ENCODE measurements at places on chromosomes 7 and 10.

- peaks cover 11% of the 10 kb centered on the region for H3K4me1 ChIP-seq
- H3K4me3 ChIP-seq = no peak overlapping the region
- no peak for DNase-seq
- no peaks in the 10 kb centered on the region for H3K36me3 ChIP-seq
- H3K27ac ChIP-seq = no peak overlapping the region
Measured at GRCh38 chr7:16741676-16742075, 11.9 kb upstream of the TSPAN13 start.

- no peak overlapping the region for H3K27ac ChIP-seq
- DNase-seq = peak; percentile 3
- H3K36me3 ChIP-seq = no peaks in the 10 kb centered on the region
- no peak overlapping the region for H3K4me3 ChIP-seq
- peaks cover 2% of the 10 kb centered on the region for H3K27me3 ChIP-seq
Measured at GRCh38 chr7:51428217-51428887, 111.7 kb upstream of the COBL start.

GRCh38 chr7:145431834-145432233, 596.0 kb upstream of the TPK1 start:
- DNase-seq = no peak
- no peaks in the 10 kb centered on the region for H3K36me3 ChIP-seq
- no peaks in the 10 kb centered on the region for H3K4me1 ChIP-seq
- no peak overlapping the region for H3K4me3 ChIP-seq
- H3K27ac ChIP-seq = no peak overlapping the region

- H3K27me3 ChIP-seq = no peaks in the 10 kb centered on the region
- H3K27ac ChIP-seq = peak overlapping the region; percentile 81
- peaks cover 17% of the 10 kb centered on the region for H3K36me3 ChIP-seq
- H3K4me1 ChIP-seq = peaks cover 30% of the 10 kb centered on the region
- peak; percentile 47 for DNase-seq
- H3K4me3 ChIP-seq = peak overlapping the region; percentile 92
Measured at GRCh38 chr10:22713853-22714478, 412 bp downstream of the PIP4K2A start.

GRCh38 chr10:3034616-3035015, 32.7 kb upstream of the PFKP start:
- H3K4me3 ChIP-seq = no peak overlapping the region
- H3K36me3 ChIP-seq = no peaks in the 10 kb centered on the region
- H3K27ac ChIP-seq = no peak overlapping the region

- H3K4me1 ChIP-seq = no peaks in the 10 kb centered on the region
- peaks cover 33% of the 10 kb centered on the region for H3K27me3 ChIP-seq
- no peak overlapping the region for H3K4me3 ChIP-seq
Measured at GRCh38 chr10:120012566-120012965, 120.0 kb downstream of the SEC23IP start.

DNA sequence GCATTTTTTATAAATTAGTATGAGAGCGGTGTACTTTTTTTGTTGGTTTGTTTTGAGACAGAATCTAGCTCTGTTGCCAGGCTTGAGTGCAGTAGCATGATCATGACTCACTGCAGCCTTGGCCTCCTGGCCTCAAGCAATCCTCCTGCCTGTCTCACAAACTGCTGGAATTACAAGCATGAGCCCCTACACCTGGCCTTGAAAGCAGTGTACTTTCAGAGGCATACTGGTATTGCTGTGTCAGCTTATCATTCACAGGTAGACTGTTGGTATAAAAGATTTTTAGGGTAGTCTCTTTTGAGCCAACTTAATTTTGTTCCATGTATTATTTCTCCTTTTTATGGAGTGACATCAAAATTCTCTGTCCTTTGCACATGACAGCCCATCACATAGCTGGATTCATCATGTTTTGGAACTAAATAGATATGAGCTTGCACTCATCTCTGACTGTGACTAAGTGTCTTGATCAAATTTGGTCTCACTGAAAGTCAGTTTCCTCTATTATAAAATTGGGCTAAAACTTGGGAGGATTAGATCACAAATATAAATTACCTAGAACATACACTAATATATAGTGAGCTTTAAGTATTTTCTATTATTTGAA, 12.4 kb downstream of the GNAT3 start:
- no peak for DNase-seq
- H3K27me3 ChIP-seq = no peaks in the 10 kb centered on the region
- no peaks in the 10 kb centered on the region for H3K36me3 ChIP-seq
- H3K27ac ChIP-seq = no peak overlapping the region

All from activated CD8-positive, alpha-beta T cell treated with anti-CD3 and anti-CD28 coated beads for 36 hours (primary cell).